ENCODE measurements at places on chromosomes 11 and 22. TPM values are rescaled to one million over a fixed set of nuclear protein-coding genes. Genes with fewer than 3 reads are reported as not detected.

Gene FAM180B
- total RNA-seq = not detected

Gene KRTAP5-10
- total RNA-seq = 0.14 TPM

Gene MISFA
- total RNA-seq = 3.6 TPM

Gene DEPDC7
- total RNA-seq = 2.6 TPM

Gene CCDC157
- 12.9 TPM for total RNA-seq

All from cardiac muscle cell (in vitro differentiated cells and primary cell).